Heart right ventricle (tissue), 16 donors: ENCODE measurements at places on chromosomes 1 and 21. TPM values are rescaled to one million over a fixed set of nuclear protein-coding genes. Genes with fewer than 3 reads are reported as not detected.

GRCh38 chr21:15552914-15553494 lies 176.8 kb upstream of the USP25 start:
- no peaks in the 10 kb centered on the region for H3K4me1 ChIP-seq
- no peak overlapping the region for H3K4me3 ChIP-seq
- H3K27me3 ChIP-seq = no peaks in the 10 kb centered on the region
- DNase-seq = no peak

DNA sequence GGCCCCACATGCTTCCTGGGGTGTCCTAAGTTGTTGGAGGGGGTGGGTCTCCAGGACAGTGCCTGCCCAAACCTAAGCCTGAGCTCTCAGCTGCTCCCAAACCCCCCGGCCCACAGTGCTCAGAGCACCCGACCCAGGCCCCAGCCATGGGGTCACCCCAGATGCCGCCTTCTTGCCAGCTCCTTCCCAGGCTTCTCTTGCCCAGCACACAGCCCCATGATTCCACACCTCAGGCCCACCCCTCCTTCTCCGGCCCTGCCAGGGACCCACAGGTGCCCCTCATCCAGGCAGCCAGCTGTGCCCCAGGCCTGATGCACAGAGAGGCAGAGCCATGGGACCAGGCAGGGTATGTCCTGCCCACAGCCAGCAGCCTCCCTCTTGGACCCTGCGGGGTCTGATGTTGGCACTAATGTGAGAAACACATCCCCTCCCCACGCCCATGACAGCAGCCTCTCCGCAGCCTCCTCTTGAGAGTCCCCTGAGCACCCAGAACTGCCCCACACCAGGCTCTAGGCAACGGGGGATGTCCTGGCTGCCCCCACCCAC lies 4.9 kb downstream of the WNT9A start:
- peaks cover 8% of the 10 kb centered on the region for H3K4me1 ChIP-seq
- H3K27me3 ChIP-seq = no peaks in the 10 kb centered on the region
- no peaks in the 10 kb centered on the region for H3K36me3 ChIP-seq
- no peak overlapping the region for H3K4me3 ChIP-seq
- peak overlapping the region; percentile 92 for H3K27ac ChIP-seq

The CENPL gene
- total RNA-seq = 3.1 TPM

- H3K36me3 ChIP-seq = no peaks in the 10 kb centered on the region
- no peaks in the 10 kb centered on the region for H3K27me3 ChIP-seq
- DNase-seq = no peak
- no peaks in the 10 kb centered on the region for H3K4me1 ChIP-seq
Measured at GRCh38 chr21:45670731-45671130, 27.2 kb downstream of the PCBP3 start.

The FGR gene
- total RNA-seq = 11.0 TPM

GRCh38 chr1:24919791-24920532 lies 10.1 kb downstream of the RUNX3 start:
- H3K4me1 ChIP-seq = peaks cover 13% of the 10 kb centered on the region
- no peak for DNase-seq
- H3K36me3 ChIP-seq = no peaks in the 10 kb centered on the region
- H3K4me3 ChIP-seq = no peak overlapping the region
- H3K27me3 ChIP-seq = peaks cover 38% of the 10 kb centered on the region
- no peak overlapping the region for H3K27ac ChIP-seq

DNA sequence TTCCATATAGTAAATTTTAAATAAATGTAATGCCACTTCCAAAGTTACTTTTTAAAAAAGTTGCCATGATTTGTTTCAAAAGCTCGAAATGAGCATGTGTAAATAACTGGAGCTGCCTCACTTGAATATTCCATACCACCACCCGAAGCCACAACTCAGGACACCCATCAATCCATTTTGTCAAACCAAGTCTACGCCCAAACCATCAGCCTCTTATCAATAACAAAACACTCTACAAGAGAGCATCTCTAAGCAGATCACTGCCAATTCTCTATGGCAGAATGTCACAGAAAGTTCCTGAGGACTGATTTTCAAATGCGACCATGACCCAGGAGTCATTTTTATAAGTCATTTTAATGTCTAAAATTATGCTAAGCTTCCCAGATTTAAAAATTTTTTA lies 4.5 kb downstream of the HNRNPR start:
- no peak for DNase-seq
- no peak overlapping the region for H3K27ac ChIP-seq
- no peaks in the 10 kb centered on the region for H3K27me3 ChIP-seq
- peaks cover 2% of the 10 kb centered on the region for H3K4me1 ChIP-seq
